Stimulated activated CD4-positive, alpha-beta T cell treated with anti-CD3 and anti-CD28 coated beads, Interleukin-1b, Interleukin-23, amount 100 ng/mL, for 1 hour (primary cell): ENCODE measurements at places on chromosomes 3 and 15.
A peak's percentile ranks its signal among the peaks of the same experiment; 100 is the strongest.

- DNase-seq, result peak; percentile 46
These were observed 22.1 kb downstream of the ACKR2 start for GRCh38 chr3:42831321-42831713.

DNA sequence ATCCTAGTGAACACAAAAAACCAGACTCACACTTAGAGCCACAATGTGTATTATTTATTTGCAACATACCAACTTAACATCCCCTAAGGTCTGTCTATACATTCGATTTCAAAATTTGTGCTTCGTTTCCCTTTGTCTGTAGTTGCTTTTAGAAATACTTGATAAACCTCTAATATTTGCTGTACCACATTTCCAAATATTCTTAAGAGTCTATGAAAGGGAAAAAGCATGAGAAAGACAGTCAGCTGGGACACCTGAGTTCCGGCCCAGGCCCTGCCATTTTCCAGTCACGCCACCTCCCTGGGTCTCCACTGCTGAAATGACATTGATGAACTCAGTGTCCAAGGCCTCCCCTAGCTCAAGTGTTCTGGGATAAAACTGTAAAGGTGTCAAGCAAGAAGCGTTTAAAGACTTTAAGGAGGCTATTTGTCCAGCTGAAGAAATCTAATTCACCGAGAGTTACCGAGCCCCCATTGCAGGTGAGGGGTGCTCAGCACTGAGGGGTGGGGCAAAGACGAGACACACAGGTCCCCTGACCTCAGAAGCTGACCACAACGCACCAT, 26.6 kb downstream of the LRRC2 start:
- no peak for DNase-seq

GRCh38 chr3:14925729-14926591, 21.4 kb upstream of the NR2C2 start:
- DNase-seq, result no peak

DNA sequence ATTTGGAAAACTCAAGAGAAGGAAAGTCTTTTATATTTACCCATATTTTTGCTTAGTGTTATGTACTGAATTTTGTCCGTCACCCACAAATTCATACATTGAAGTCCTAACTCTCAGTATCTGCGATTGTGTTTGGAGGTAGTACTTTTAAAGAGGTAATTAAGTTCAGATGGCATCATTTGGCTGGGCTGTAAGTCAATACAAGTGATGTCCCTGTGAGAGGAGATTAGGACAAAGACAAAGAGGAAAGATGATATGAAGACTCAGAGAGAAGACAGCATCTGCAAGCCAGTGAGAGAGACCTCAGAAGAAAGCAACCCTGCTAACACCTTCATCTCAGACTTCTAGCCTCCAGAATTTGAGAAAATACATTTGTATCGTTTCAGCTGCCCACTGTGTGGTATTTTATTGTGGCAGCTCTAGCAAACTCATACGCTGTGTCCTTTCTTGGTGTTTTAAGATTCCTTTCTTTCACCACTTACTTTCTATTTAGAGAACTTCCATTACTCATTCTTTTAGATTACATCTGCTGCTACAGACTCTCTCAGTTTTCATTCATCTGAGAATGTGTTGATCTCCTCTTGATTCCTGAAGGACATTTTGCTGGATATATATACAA, 17.0 kb downstream of the LRCH3 start:
- no peak for DNase-seq

DNA sequence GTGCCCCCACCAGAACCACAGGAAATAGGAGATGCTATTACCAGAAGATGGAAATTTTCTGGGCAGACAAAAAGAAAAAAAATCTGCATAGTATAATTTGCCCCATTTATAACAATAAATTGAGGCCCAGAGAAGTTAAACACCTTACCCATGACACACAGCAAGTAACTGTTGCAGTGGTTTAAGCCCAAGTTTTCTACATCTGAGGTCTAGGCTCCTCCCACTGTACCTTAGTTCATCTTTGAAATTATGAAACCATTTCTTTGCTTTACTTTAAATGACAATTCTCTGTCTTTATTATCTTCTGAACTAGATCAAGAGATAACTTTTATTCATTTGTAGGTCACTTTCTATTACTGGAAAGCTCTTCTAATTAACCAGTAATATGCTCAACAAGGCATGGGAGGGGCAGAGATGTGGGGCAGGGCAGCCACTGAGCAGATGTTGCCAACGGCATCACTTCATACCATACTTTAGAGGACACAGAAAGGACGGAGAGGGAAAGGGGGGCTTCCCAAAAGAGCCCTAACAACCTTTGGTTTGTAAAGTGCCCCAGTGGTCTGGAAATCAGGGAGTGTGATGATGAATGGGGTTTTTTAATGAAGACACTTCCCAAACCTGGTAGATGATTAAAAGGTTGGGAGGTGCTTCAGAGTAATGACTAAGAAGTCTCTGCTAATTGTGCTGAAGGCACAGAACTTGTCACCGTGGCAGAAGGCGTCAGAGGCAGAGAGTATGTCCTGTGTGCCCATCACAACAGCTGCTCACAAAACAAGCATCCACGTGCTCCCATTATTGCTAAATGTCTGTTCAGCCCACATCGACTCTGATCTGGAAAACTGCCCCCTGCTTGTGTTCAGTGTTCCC, 342.5 kb downstream of the SHQ1 start:
- no peak for DNase-seq

DNA sequence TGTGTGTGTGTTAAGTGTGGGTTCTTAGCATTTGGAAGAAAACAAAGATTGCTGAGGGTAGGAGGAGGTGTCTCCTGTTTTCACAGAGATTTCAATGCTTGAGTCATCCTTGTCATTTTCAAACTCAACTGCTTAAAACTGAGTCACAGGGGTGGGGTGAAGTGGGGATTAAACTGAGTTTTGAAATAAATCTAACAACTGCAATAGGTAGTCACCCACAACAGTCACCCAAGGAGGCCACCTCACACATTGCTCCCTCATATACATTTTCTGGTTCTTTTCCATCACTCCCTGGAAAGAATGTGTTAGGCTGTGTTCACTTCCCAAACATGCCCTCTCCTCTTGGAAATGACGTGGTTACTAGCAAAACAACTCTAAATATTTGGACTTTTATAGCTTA, 187.7 kb upstream of the CMC1 start:
- no peak for DNase-seq

- DNase-seq, result no peak
These were observed 134.2 kb upstream of the ALCAM start for GRCh38 chr3:105232553-105232952.

DNA sequence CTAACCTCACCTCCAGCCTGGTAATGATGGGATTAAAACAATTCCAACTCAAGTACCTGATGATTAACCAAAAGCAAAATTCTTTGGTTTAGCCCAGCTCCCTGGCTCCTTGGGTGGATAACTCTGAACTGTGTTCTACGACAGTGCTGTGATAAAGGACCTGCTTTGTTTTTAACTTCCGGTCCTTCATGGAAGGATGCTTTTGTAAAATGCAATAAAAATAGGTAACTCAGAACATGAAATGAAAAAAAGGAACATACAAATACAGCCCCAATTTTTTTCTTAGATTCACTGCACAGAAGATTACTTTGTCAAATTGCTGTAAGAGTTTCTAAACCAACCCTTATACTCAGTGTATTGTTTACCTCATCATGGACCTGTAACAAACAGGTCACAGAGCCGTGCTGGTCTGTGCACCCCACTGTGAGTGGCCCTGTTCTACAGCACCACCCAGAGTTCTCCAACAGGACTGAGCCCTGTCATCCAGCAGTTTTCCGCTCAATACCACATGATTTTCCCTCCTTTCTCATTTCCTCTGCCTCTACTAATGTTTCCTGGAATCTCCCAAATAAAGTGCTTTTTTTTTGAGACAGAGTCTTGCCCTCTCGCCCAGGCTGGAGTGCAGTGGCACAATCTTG, 4.9 kb upstream of the PCYT1A start:
- DNase-seq, result no peak

GRCh38 chr15:86101818-86102217, 22.1 kb downstream of the AGBL1 start:
- DNase-seq, result no peak

DNA sequence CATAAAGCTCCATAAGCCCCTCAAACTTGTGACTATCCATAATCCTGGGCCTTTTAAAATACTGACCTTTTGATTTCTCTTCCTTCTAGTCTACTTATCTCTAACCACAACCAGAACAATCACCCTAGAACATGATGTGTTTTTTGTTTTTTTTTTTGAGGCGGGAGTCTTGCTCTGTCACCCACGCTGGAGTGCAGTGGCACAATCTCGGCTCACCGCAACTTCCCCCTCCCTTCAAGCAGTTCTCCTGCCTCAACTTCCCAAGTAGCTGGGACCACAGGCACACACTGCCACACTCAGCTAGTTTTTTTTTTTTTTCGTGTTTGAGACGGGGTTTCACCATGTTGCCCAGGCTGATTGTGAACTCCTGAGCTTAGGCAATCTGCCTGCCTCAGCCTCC, 25.1 kb downstream of the VPS39 start:
- DNase-seq, result no peak

DNA sequence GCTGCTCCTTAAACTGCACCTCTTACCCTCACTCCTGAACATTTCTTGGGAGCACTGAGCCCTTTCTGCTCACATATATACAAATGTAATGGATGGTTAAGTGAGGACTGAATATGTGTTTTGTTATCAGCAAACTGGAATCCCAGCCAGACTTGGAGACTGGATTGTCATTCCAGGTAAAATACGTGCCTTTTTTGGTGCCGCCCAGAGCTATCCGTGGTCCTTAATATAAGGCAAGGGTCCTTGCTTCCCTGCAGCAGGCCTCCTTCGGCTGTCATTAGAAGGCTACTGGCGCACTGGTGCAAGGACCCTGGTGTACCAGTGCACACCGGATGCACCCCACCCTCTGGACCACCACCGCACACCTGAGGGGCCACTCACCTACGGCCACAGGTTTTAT, 1.1 kb upstream of the GABRB3 start:
- no peak for DNase-seq
